GM04503 (cell line): ENCODE measurements at places on chromosomes 5 and 9.

- no peak for DNase-seq
Observed at GRCh38 chr9:97366889-97367288, 45.0 kb upstream of the TDRD7 start.

DNA sequence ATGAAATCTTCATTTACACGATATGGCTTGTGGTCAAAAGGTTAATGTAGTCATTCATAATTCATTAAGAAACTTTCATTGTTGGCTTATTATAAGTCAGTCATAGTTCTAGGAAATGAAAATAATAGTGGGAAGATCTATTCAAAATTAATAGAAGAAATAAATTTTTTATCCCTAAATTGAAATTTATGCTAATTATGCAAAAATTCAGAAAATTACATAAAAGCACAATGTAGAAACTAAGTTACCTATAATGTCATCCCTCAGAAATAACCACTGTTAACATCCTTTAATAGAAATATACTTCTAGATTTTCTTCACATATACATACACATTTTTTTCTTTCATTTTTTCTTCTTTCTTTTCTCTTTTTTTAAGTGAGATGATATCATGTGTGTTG is 15.9 kb upstream of the JAK2 start:
- no peak for DNase-seq

DNA sequence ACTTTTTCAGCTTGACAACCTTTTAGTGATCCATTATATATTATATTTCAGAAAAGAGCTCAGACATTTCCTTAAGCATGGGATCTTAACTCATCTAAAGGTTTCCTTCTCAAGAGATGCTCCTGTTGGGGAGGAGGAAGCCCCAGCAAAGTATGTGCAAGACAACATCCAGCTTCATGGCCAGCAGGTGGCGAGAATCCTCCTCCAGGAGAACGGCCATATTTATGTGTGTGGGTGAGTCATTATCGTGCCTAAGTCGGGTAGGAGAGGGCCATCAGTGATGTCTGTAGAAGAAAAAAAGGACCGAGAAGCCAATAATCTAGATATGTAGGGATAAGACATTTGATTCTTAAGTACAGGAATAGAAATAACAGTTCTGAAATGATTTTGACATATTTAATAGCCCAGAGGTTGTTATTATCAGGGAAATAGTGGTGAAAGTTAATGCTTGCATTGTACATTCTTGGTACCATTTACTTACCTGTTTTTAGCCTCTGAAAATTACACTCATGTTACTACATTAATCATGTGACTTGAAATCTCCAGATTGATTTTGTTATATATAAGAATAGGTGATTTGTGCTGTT is 28.2 kb downstream of the MTRR start:
- DNase-seq: no peak

- DNase-seq: no peak
Observed at GRCh38 chr5:51214746-51215145, 168.5 kb upstream of the ISL1 start.

GRCh38 chr5:3854188-3854821 is 258.7 kb downstream of the IRX1 start:
- DNase-seq: no peak

DNA sequence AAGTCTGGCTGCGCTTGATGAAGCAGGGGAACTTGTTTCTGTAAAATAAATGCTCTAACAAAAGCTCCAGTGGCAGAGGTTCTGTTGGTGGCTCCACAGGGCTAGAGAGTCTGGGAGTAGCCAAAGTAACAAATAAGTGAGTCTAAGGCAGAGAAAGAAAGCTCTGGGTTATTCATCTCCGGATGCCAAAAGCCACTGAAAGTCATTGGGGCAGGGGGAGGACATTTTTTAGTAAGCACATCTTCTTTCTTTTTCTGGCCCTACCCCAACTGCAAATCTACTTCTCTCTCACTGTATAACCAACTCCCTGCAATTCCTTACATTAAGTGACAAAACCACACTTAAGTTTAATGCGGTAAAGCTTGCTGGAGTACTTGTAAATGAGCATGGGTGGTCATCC is 141.6 kb downstream of the INSYN2B start:
- no peak for DNase-seq

GRCh38 chr5:89871906-89872305 is 537.6 kb downstream of the CETN3 start:
- no peak for DNase-seq

DNA sequence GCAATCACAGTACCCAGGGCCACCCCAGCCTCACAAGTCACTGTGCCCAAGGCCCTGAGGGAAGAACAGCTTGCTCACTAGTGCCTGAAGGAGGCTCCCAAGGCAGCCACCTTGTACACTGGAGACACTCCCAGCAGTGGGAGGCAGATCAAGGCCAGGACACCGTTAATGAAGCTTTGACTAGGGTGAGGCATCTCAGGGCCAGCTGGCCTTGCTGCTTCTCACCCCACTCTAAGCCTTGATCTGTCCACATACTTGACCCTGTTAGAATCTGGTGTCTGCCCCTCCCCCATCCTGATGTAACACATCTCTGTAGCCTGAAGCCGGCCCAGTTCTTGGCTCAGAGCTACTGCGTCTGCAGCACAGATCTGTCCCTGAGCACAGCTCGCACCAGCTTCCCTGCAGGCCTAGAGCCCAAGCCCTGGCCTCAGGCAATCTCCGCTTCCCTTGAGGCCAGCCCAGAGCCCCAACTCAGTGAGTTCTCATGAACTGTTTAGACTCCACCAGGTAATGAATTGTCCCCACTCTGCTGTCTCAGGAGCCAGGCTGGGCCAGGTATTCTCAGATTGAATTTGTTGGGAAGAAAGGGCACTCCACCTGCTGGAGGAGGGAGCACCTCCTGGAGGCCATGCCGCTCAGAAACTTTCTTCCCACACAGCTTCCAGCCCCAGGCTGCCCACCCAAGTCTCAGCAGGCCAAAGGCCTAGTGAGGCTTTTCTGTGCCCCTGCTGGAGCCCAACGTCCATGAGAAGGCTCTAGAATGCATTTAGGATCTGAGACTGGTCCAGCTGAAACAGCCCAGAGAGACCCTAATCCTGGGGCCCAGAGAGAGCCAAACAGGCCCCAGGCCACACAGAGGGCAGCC is 13.4 kb upstream of the JADE2 start:
- DNase-seq: no peak

GRCh38 chr5:157747173-157747740 is 3.7 kb downstream of the LSM11 start:
- DNase-seq: no peak

GRCh38 chr5:121962347-121962670 is 534 bp downstream of the SRFBP1 start:
- DNase-seq: no peak

DNA sequence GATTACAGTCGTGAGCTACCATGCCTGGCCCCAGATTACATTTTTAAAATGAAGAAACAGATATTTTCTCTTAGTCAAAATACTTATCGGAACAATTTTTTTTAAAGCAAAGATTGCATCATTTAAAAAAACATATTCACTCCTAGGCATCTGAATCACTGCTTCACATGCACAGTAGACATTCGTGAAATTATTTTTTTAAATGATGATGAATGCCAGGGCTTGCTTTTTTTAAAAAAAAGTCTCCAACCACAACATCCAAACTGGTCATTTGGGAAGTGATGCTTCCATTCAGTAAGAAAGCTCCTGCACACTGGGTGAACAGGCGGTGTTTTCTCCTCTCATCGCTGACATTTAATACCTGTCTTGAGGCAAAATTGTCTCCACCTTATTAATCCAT is 223.0 kb upstream of the DMRT1 start:
- no peak for DNase-seq

GRCh38 chr5:52743970-52744369 is 43.7 kb upstream of the ITGA1 start:
- no peak for DNase-seq

DNA sequence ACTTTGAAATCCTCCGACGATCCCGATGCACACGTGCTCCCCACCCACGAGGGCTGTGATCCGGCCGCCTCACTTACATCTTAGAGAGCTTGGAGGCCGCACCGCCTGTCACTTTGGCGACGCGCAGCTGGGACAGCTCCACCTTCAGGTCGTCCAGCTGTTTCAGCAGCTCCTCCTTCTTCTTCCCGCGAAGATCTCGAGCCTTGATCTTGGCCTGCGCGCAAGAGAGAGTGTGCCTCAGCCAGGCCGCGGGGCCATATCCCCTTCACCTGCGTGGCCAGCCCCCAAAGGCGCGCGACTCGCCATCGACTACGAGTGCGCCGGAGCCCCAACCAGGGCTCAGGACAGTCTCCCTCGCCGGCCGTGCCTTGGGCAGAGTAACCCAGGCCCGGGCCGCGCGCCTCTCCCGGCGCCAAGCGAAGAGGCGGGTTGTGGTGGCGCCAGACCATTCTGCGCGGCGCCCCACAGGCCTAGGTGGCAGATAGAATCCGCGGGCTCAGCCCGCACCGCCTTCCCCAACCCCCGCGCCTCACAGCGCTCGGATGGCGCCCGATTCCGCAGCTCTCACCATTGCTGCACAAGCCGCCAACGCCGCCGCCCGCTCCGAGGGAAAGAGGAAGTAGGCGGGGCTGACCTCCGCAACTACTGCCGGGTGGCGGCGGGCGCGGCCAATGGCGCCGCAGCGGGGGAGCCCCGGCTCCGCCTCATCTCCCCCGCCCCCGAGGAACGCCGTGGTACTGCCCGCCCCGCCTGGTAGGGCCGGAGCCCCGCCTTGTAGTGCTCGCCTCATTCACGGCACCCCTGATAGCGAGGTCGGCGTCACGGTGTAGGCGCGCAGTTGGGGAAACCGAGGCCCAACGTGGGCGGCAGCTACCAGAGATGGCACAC is at the start of the genes ARPC5L and RPL35:
ARPC5L (plus strand) TSS at position 789 of the 888 bp plus-strand sequence. CDS start 7,161 bp downstream, outside the sequence.
RPL35 (minus strand) TSS at position 616 of the 888 bp plus-strand sequence; CDS start at position 571, 45 bp downstream.
- DNase-seq: peak; percentile 53

DNA sequence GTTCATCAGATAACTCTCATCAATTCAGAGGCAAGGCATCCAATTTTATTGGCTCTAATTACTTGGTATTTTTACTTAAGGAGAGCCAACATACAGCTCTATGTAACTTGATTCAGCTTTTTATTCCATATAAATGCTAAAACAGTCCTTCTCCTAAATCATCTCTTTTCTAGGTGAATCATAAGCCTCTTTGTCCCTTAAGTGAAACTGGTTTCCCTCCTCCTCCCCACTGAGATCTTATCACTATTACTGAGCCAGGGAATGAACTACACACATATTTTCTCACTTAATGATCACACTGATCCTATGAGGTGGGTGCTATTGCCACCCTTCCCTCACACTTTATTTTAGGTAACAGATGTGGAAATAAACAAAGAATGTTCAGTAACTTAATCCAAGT is 1143.8 kb downstream of the MAT2B start:
- no peak for DNase-seq

GRCh38 chr5:22908586-22908985 is 55.4 kb upstream of the CDH12 start:
- DNase-seq: no peak

- DNase-seq: no peak
Observed at GRCh38 chr5:142222866-142223558, 101.8 kb downstream of the SPRY4 start.

DNA sequence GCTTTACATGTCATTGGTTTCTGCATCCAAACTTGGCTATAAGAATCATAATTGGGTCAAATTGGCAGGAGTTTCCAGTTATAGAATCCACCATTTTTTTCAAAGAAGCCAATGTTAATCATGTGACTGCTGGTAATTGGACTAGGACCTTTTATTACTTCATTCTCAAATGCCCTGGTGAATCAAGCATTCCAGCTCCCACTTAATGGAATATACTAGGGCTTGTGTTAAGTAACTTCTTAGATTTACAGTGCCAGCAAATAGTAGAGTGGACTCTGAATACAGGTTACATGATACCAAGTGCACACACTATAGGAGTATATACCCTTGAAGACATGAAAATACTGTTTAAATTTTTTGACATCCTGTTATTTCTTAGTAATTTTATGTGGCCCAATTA is 96.7 kb downstream of the NUDT12 start:
- no peak for DNase-seq

DNA sequence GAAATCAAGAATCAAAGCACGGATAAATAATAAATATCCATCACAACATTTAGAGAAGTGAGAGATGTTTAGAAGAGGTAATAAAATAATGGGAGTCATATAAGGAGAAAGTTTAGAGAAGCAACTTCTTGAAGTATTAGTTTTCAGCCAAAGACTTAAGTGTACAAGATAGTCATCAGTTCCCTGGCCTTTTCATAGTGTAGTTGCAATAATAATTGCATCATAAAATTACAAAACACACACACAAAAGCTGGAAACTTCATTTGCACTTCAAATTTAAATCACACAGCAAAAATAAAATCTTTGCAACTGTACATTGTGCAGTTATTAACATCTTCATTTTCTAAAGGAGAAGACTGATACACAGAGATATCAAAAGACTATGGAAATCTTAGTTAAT is 319.1 kb upstream of the RGMB start:
- DNase-seq: no peak

DNA sequence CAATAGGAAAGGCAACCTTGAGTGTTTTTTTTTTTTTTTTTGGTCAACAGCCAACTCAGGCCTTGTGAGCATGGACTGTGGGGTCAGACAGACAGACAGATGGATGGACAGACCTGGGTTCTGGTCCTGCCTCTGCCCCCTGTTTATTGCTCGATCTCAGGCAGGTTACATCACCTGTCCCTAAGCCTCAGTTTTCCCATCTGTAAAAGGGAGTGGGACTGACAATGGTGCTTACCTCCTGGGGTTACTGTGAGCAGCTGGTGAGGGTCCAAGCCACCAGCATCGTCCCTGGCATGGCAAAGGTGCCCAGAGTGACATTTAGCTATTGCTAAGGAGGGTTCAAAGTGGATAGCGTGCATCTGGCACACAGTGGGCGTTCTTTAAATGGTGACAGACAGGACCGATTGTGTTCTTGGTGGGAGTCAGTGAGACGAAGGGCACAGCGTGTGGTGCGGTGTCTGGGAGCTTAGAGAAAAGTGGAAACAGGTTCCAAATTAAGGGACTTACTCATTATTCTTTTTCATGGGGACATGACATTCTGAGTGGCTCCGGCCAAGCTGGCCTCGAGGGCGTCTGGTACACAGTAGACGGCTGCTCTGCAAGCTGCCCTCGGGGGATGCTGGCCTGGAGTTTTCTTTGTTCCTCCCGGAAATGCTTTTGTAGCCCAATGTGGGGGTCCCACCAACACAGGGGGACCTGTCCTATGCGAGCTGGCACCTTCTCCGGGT is 72.1 kb downstream of the COL27A1 start:
- DNase-seq: no peak

DNA sequence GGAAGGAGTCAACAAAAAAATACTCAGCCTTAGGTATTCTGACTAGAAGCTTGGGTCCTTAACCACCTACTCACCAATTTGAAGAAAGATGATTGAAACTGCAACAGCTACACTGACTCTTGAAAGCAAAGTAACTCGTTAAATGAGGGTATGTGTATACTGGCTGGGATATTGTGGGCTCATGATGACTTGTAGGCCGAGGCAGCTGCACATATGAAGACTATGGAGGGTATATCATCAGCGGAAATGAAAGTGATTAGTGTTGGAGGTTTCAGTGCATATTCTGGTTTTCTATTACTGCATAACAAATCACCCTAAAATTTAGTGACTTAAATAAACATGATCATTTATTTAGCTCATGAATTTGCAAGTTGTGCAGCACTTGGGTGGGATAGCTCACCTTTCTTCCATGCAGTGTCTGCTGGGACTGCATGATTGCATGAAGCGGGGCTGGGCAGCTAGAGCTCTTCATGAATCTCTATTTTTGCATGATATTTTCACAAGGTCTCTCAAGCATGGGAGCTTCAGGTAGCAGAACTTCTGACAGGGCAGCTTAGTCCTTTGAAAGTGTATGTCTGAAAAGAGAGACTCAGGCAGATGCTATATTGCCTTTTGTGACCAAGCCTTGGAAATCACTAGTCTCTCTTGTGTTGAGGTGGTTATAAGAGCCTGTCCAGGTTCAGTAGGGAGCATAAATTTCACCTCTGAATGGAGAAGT is 96.1 kb upstream of the CDKN2B start:
- DNase-seq: no peak
